NCI-H2171 treated with DMSO at 0.1 percent for 48 hours (cell line): ENCODE measurements at places on chromosomes 7 and 10.

DNA sequence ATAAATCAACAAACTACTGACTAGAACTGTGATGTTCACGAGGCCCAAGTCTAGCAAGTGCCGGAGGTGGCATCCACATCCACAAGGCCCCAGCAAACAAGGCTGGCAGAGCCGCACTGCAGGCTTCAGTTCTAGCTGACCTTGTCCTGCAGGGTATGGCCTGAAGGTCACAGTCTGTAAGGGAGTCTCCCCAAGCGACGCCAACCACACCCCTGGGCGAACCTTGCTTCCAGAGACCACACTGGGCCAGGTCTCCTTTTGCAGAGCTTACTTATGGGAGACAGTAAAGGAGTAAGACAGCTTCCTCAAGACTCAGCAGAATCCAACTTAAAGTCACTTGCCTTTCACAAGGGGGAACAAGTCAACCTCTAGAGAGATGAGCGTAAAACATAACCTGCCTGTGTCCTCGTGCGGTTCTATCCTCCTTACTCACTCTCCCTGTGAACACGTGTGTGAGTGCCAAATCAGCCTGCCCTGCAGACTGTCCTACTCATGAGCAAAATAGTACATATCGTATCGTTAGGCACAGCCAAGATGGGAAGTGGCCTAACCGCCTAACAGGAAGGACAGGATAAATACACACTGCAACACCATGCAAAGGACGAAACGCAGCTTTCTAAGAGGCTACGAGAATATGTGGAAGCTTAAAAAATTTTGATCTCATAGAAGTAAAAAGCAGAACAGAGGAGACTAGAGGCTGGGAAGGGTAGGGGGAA is 22.7 kb downstream of the FAM53B start:
- DNase-seq: no peak

GRCh38 chr10:101832325-101832771 is 11.3 kb downstream of the KCNIP2 start:
- DNase-seq: no peak

DNA sequence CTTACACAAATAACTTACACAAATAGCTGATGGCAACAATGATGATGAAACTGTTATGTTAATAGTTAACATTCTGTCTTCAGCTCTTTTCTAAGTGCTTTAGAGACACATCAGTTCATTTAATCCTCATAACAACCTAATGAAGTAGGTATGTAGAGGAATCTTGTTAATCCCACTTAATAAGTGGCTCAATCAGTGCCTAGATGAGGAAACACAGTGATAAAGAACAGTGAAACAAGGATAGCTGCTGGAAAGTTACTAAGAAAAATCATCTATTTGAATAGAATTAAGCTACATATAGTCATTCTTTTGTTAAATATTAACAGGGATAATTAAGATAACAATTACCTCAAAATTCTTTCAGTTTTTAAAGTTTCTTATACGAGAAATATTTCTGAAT is 487.6 kb downstream of the ARL4A start:
- no peak for DNase-seq

- DNase-seq: no peak
These were observed 22.1 kb downstream of the POLL start for GRCh38 chr10:101565936-101566332.

GRCh38 chr7:37128327-37129034 is 320.2 kb downstream of the ELMO1 start:
- DNase-seq: no peak

GRCh38 chr10:110487411-110488331 is 10.0 kb upstream of the DUSP5 start:
- DNase-seq: peak; percentile 28

DNA sequence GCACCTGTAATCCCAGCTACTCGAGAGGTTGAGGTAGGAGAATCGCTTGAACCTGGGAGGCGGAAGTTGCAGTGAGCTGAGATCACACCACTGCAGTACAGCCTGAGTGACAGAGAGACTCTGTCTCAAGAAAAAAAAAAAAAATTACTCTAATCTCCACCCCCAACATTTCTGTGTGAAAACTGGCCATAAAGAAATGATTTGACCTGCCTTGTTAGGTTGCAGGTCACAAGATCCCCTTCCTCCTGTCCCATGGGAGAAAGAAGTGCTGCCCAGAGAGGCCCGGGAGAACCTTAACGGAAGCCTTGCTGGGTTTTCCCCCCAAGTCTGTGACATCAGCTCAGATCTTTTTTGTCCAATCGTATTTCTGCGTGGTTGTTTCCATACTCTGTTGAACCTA is 8.7 kb upstream of the CALHM1 start:
- DNase-seq: no peak
